ENCODE measurements at places on chromosomes 2 and 18.

DNA sequence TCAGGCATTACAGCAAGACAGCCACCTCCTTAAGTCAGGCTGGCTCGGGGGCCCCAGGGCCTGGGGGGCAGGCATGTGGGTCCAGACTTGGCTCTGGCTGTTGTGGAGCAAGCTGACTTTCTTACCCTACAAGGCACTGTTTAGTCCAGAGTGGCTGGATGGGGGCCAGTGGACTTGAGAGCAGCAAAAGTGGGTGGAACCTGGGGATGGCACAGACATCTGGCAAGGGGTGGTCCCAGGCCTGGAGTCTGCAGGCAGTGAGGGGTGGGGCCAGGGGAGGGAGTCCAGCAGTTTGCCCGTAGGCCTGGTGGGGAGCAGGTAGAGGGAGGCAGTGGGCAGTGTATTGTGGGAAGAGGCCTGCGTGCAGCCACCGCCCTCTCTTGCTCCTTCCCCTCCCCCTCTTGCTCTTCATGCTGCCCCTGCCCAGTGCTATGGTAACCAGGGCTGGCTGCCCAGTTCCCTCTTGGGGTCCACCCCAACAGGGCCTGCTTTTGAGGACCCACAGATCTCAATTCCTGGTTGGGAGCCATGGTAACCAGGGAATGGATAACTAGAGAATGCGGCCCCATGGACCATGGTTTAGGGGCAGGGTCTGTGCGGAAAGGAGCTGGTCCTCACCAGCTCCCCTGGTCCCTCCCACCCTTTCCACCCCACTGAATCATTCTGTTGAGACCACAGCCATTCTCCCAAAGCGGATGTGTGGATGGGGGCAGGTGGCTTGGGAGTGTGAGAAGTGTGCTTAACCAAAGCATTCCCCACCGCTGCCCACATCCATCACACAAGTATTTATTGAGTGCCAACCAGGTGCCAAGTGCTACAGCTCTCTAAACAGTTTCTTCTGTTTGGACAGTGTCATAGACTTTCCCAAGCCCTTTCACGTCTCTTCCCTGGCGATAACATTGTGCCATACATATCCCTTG, 19.3 kb downstream of the SPEG start:
- DNase-seq, result no peak

DNA sequence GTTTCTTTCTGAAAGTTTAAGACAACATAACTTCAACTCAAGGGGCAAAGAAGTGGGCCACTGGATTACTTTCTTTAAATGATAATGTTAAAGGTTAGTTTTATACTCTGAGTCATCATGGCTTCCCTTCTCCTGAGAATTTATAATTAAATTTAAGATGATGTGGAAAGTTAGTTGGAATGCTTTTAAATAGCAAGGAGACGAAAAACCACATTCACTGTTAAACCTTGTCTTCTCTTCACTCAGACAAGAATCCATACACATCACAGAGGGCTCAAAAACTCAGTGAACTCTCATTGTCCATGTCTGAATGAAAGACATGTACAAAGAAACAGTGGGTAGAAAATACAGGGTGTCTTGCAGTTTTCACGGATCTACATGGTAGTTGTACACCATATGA, 65.6 kb downstream of the COL5A2 start:
- no peak for DNase-seq

- DNase-seq, result no peak
These were observed 28.6 kb upstream of the SLC35F5 start for GRCh38 chr2:113784823-113785744.

GRCh38 chr2:16239296-16239850, 299.0 kb downstream of the MYCN start:
- DNase-seq, result no peak

GRCh38 chr2:175462246-175462645, 280.7 kb upstream of the ATP5MC3 start:
- DNase-seq, result no peak

- DNase-seq, result peak; percentile 80
These were observed 11.4 kb downstream of the ID2 start for GRCh38 chr2:8693157-8693821.

- no peak for DNase-seq
These were observed 69.6 kb downstream of the KLHL29 start for GRCh38 chr2:23454501-23455120.

- no peak for DNase-seq
These were observed 8.3 kb downstream of the C2orf81 start for GRCh38 chr2:74413001-74413698.

- DNase-seq, result no peak
These were observed 49.7 kb downstream of the RIF1 start for GRCh38 chr2:151459358-151459757.

GRCh38 chr2:23502096-23502495, 117.1 kb downstream of the KLHL29 start:
- DNase-seq, result no peak

DNA sequence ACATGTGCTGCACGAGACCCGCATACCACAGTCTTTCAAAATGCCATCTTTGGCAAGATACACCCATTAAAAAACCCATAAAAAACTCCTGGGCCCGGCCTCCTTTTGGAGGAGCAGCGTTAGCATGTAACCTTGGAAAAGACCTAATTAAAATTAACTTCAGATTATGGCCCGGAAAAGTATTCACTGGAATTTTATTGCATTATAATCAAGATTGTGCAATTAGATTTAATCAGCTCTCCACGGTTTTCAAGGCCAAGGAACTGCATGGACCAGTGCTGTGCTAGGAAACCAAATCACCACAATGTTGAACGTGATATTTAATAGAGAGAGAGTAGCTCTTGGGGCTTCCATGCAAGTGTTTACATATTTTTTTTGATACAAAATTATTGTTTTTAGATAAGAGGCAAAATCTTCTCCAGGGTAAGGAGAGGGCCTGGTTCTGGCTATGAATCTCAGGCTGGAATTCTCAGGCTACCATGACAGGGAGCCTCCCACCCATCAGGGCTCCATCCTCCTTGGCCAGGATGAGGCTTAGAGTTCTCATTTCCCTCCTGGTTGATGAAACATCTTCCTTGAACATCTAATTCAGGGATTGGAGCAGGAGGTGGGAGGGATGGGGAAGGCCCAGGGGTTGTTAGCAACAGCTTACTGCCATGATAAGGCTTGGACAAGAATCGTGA, 82.0 kb upstream of the TTC39C start:
- no peak for DNase-seq

DNA sequence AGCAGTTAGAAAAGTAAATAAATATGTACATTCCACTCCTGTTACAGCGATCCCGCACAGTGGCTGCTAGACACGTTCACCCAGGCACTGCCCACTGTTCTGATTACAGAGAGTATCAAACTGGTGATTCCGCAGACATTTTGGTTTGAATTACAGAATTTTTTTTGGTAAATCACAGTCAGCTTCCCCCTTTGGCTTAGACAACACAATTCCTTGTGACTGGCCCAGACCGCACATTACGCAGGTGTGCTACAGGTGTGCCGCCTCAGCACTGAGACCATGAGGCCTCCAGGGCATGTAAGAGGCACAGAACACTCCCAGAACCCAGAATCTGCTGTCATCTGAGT, 112.3 kb downstream of the PXDN start:
- no peak for DNase-seq

DNA sequence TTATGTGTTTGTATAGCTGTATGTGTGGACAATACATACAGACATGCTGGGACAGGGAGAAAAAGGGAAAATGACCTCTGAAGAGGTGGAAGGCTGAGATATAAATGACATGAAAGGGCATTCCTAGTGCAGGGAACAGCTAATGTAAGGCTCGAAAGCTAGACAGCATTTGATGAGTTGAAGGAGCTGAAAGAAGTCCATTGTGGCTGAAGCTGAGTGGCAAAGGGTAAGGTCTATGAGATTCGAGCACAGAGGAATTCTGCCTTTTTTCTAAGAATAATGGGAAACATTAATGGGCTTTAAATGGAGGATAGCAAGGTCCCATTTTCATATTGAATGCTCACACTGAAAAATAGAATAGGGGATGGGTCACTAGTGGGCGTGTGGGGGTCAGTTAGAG, 23.6 kb downstream of the ADD2 start:
- DNase-seq, result no peak

DNA sequence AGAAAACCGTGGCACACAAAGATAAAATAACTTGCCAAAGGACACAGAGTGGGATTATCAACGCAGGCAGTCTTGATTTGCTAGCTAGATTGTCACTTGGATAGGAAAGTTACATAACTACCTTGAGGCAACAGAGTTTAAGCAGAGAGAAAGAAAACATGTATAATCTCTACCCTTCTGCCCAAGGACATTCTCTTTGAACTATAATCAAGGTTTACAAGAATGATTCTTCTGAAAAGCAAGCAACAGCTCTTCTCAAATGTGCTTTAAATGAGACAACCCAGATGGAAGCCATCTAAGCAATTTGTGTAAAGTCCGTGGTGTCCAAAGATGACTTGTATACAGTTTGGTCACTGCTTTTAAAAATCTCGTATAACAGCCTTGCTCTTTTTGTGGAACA, 177.4 kb downstream of the CD226 start:
- no peak for DNase-seq

GRCh38 chr2:233817361-233817911, 36.9 kb downstream of the HJURP start:
- peak; percentile 8 for DNase-seq
